8988T (cell line): ENCODE measurements at places on chromosomes 7 and 10.

DNA sequence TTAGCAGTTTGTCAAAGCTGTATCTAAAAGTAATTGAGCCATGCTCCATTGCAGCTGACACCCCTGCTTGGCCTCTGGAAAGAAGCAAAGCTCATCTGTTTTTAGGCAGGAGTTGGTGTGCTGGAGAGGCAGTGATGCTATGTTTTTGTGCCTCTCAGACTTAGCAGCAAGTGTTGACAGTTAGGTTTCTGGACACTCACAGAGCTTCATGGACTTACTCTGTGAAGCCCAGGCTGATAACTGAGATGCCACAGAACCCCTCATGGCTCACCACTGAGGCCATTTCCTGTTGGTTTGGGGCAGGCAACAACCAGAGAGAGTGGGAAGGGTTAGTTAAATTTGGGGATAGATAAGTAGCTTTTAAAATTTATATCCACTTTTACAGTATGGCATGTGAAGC lies 59.8 kb downstream of the BTAF1 start:
- no peak for DNase-seq

- no peak for DNase-seq
Observed at GRCh38 chr7:23350466-23350865, 51.3 kb downstream of the MALSU1 start.

DNA sequence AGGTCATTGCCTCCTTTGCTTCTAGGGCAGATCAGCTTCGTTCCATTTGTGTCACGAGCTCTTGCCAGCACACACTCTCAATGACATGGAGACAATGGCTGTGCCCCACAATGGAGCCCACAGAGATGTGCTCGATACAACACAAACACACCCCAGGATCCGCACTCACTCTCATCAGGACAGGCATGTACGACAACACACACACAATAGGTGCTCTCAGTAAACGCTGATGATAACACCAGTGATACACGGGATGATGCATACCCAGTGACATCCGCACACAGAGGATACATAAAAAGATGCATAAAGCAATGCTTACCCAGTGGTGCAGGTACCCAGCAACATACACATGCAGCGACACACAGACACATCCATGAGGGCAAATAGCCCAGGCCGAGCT lies 61.2 kb upstream of the LBX1 start:
- DNase-seq = no peak

DNA sequence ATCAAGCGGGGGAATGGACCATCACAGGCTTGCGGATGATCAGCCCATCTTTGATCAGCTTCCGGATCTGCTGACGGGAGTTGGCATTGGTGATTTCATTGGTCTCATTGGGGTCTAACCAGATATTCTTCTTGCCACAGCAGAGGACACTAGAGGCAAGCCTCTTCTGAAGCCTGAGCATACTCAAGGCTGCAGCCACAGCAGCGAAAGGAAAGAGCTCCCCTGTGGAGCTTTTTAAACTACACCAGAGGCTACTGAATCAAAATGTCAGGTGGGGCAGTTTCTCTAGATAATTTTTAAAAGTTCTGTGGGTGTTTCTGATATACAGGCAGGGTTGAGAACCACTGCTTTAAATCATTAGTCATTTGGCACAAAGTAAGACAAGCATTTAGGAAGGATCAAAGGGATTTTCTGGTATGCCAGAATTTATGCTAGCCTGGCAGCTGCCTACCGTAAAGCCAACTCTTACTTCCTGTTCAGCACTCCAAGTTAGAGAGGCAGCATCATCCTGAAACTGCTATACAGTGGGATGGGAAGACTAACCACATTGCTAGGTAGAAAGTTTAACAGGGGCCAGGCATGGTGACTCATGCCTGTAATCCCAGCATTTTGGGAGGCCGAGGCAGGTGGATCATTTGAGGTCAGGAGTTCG lies 7.0 kb downstream of the NAPEPLD start:
- no peak for DNase-seq
